ENCODE measurements at places on chromosomes 1 and 21. TPM values are rescaled to one million over a fixed set of nuclear protein-coding genes. Genes with fewer than 3 reads are reported as not detected.

Gene SH3BGR
- 3.2 TPM for total RNA-seq

Gene LRRC71
- not detected for total RNA-seq

Gene GJA4
- total RNA-seq, result not detected

Gene FABP3
- 2.7 TPM for total RNA-seq

Gene GNAT2
- not detected for total RNA-seq

Gene ALDH4A1
- 14.8 TPM for total RNA-seq
